Smooth muscle cell of bladder (primary cell): ENCODE measurements at places on chromosomes 5 and 9. TPM values are rescaled to one million over a fixed set of nuclear protein-coding genes. Genes with fewer than 3 reads are reported as not detected.

The SPINK7 gene
- not detected in 2 replicates for total RNA-seq

The STKLD1 gene
- total RNA-seq: 0.55 and 0.57 TPM in 2 replicates

The SETD9 gene
- 7.3 TPM in 2 replicates for total RNA-seq

The EFCAB9 gene
- total RNA-seq: not detected in 2 replicates

The LCP2 gene
- not detected in 2 replicates for total RNA-seq

The SLC34A1 gene
- total RNA-seq: not detected in 2 replicates

The CFAP90 gene
- 0.18 TPM in 1 of 2 replicates, not detected in the other for total RNA-seq

The SLCO6A1 gene
- total RNA-seq: not detected in 2 replicates

The RNF180 gene
- total RNA-seq: 0.71 and 0.74 TPM in 2 replicates

The LCN15 gene
- not detected in 2 replicates for total RNA-seq

The SRD5A1 gene
- total RNA-seq: 11.2 and 12.2 TPM in 2 replicates

The ZNG1C gene
- 16.2 and 20.2 TPM in 2 replicates for total RNA-seq

The AGXT2 gene
- not detected in 2 replicates for total RNA-seq

The GMCL2 gene
- not detected in 2 replicates for total RNA-seq

The FSD1L gene
- 3.0 and 4.1 TPM in 2 replicates for total RNA-seq

The FGD3 gene
- total RNA-seq: not detected in 2 replicates

The FBXL17 gene
- 7.5 and 8.4 TPM in 2 replicates for total RNA-seq

The POLR3G gene
- 2.6 and 4.6 TPM in 2 replicates for total RNA-seq

The FBN2 gene
- 87.2 and 153 TPM in 2 replicates for total RNA-seq

The EPB41L4B gene
- under 0.01 and 0.09 TPM in 2 replicates for total RNA-seq

The IQGAP2 gene
- 14.2 and 24.0 TPM in 2 replicates for total RNA-seq

The SLC25A2 gene
- 0.14 and 0.18 TPM in 2 replicates for total RNA-seq

The CDO1 gene
- 2.6 and 7.7 TPM in 2 replicates for total RNA-seq

The PCDHA11 gene
- total RNA-seq: under 0.01 and 0.65 TPM in 2 replicates

The PCDHA10 gene
- 0.14 and 0.28 TPM in 2 replicates for total RNA-seq

The TESK1 gene
- total RNA-seq: 7.5 and 12.2 TPM in 2 replicates

The CNTLN gene
- total RNA-seq: 8.0 and 9.7 TPM in 2 replicates

The SHOC1 gene
- under 0.01 TPM in 1 of 2 replicates, not detected in the other for total RNA-seq

The CCNI2 gene
- total RNA-seq: not detected in 2 replicates

The ARHGEF37 gene
- total RNA-seq: 0.57 and 2.4 TPM in 2 replicates

The FAM169A gene
- under 0.01 and 0.09 TPM in 2 replicates for total RNA-seq

The CACFD1 gene
- total RNA-seq: 6.5 and 8.4 TPM in 2 replicates

The PAPPA gene
- total RNA-seq: 137 and 209 TPM in 2 replicates

The TMOD1 gene
- 0.57 and 0.74 TPM in 2 replicates for total RNA-seq

The LPCAT1 gene
- 45.7 and 73.4 TPM in 2 replicates for total RNA-seq

The FOXD4L6 gene
- under 0.01 and 0.09 TPM in 2 replicates for total RNA-seq

The TMEFF1 gene
- total RNA-seq: 0.57 and 0.92 TPM in 2 replicates
